Spinal cord (tissue), 10 donors: ENCODE measurements at places on chromosomes 1 and 21. TPM values are rescaled to one million over a fixed set of nuclear protein-coding genes. Genes with fewer than 3 reads are reported as not detected.
A peak's percentile ranks its signal among the peaks of the same experiment; 100 is the strongest.

RAP1A gene
- polyA plus RNA-seq: 61.6 TPM

HTR1D gene
- 5.1 TPM for polyA plus RNA-seq

LRRC38 gene
- polyA plus RNA-seq: 3.8 TPM

NBPF19 gene
- 8.6 TPM for polyA plus RNA-seq

ZNF697 gene
- 11.5 TPM for polyA plus RNA-seq

ST7L gene
- 28.0 TPM for polyA plus RNA-seq

KRTAP26-1 gene
- not detected for polyA plus RNA-seq

GRIK3 gene
- polyA plus RNA-seq: 43.6 TPM

SYPL2 gene
- polyA plus RNA-seq: 1.1 TPM

SMYD2 gene
- polyA plus RNA-seq: 65.1 TPM

S100A1 gene
- polyA plus RNA-seq: 19.0 TPM

SHISA4 gene
- polyA plus RNA-seq: 194 TPM

GRCh38 chr21:19461481-19462205, 1058.1 kb upstream of the TMPRSS15 start:
- no peak for DNase-seq

DNA sequence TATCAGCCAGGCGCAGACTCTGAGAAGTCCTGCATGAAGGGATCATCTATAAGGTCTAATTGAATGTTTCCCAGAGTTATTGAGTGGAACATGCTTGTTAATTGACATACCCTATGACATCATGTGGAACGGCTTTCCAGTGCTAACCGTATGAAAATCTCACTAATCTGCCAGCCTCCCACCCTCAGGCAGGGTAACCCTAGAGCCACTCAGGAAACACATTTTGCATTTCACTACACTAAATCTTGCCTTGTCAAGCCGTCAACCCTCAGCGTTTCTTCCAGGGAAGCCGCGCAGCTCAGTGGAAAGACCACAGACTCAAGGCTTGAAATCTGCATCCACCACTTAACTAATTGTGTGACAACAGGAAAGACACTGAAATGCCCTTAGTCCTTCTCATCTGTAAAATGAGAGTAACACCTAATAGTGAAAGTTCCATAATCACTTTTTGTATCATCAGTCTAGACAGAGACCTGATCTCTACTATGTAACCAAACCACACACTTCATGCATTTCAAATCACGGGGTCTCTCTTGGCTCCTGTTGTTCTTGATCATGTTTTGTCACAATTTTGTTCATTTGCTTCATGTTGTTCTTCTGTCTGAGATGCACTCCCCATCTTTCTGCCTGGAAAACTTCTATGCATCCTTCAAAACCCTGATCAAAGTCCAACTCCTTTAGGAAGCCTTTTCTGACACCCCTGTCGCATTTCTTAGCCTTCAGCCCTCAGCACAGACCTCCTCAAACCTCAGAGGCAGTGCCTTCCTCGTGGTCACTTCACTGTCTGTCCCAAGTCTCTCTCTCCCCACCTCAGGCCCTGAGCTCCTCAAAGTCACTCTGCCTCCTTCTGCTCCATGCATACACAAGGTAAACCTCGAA, 246.5 kb downstream of the TOMM20 start:
- no peak for DNase-seq

DNA sequence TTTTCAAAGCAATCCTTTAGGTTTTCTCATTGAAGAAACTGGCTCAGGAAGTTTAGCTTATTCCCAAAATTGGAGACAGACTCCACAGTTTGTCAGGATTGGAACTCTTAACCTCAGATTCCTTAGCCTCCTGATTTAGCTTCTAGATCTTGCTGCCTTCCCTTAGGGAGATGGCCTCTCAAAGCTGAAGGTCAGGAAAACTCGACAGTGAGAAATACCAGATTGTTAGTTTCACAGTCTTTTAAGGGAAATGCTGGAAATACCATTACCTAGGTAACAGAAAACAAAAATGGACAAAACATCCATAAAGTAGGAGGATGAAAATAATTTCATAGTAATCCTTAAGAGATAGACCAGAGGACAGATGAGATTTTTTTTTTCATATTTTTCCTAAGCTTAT, 7.8 kb downstream of the RASAL2 start:
- DNase-seq: no peak

- no peak for DNase-seq
Observed at GRCh38 chr1:61887931-61888564, 145.8 kb downstream of the PATJ start.

GRCh38 chr1:226653311-226653921, 85.7 kb downstream of the ITPKB start:
- no peak for DNase-seq

- DNase-seq: peak; percentile 19
Observed at GRCh38 chr1:200670242-200671118, 773 bp upstream of the DDX59 start.

DNA sequence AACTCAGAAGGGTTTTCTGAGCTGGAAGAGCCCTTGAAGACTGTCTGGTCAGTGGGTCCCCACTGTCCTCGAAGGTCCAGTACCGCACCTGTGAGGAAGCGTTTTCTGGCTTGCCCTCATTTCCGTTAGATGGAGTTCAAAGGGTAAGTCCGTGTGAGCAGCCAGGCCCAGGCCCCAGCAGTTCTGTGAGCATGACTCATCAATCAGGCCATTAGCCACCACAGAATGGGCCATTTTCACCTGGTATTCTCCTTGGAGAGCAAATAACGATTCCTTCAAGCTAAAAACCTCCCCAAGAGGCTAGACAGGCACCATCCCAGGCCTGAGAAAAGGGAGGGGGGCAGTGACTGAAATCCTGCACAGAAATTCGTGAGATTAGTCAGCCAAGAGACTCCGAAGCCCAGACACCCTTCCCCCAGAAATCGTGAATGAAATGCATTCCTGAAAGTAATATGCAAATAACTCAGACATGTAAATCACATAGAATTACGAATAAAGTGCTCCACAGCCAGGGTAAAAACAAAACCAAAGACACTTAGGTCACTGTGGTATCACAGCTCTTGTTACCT, 66.0 kb downstream of the BCAR3 start:
- no peak for DNase-seq

DNA sequence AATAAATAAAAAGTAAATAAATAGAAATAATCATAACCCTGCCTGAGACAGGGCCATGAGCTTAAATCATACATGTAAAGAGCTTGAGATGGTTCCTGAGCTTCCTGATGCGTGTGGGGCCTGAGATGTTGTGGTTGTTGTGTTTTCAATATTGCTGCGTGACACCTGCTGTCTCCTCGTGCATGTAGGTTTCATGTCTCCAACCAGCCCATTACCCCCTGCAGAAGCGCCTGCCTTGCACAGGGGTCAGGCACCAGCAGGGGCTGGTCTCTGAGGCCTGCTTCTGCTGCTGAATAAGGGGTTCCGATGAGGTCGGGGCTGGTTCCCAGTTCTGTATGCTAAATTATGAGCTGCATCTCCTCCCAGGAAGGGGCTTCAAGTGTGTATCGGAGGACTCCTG, 15.9 kb downstream of the UMODL1 start:
- no peak for DNase-seq

- no peak for DNase-seq
Observed at GRCh38 chr1:46137916-46138315, 5.5 kb upstream of the PIK3R3 start.

GRCh38 chr21:26719750-26720149, 125.5 kb downstream of the ADAMTS1 start:
- no peak for DNase-seq

DNA sequence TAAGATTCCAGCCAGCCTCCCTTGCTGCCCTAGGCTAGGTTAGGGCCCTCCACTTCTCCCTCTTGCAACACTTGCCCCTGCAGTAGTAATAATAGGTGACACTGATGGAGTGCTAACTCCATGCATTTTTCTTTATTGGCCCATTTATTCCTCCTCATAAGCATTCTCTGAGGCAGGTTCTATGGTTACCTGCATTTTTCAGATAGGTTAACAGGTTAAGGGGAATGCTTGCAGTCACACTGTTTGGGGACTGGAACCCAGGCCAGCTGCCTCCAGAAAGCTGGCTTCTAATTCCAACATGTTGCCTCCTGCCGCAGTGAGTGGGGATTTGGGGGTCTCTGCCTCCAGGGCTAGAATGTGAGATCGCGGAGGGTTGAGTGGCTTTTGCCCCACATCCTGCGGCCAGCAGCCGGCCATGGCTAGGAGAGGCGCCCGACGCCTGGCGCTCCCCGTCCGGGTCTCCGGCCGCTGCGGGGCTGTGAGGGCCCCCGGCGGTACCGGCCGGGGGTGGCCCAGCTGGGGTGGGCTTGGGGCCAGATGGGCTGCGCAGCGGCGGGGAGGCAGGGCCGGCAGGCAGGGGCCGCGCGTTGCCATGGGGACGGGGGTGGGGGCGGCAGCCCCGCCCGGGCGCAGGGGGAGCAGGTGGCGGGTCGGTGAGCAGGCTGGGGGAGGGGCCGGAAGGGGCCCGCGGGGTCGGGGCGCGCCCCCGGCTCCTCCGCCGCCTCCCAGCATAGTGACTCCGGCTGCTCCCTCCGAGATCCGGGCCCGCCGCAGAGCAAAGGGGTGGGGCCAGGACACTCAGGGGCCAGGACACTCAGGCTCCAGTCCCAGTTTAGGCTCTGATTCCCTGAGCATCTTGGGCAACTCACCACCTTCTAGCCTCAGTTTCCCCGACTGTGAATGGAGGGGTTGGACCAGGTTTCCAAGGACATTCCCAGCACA, 68.4 kb upstream of the SSBP3 start:
- DNase-seq: peak; percentile 53

DNA sequence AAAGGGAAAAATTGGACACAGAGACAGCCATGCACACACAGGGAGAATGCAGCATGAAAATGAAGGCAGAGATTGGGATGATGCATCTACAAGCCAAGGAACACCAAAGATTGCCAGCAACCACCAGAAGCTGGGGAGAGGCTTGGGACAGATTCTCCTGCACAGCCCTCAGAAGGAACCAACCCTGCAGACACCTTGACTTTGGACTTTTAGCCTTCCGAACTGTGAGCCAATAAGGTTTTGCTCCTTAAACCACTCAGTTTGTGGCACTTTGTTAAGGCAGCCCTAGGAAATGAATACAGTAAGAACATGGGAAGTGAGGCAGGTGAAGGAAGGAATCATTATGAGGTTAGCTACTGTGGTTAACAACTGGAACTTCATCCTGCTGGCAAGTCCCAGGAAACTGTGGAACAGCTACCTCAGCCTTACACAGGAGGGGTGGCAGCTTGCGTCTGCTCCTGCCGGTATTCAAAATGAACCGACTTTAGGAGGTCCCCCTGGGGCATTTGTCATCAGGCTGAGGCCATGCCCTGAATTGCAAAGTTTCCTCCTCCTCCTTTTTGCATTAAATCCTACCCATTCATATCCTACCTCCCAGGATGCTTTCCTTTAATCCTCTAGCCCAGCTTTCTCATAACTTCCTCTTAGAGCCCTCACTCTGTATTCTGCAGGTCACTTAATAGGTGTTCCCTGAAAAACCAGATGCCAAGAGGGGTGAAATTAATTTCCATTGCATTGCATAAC, 15.4 kb downstream of the CD247 start:
- no peak for DNase-seq

- DNase-seq: peak; percentile 17
Observed at GRCh38 chr1:42765269-42765668, 1.6 kb downstream of the P3H1 start.

DNA sequence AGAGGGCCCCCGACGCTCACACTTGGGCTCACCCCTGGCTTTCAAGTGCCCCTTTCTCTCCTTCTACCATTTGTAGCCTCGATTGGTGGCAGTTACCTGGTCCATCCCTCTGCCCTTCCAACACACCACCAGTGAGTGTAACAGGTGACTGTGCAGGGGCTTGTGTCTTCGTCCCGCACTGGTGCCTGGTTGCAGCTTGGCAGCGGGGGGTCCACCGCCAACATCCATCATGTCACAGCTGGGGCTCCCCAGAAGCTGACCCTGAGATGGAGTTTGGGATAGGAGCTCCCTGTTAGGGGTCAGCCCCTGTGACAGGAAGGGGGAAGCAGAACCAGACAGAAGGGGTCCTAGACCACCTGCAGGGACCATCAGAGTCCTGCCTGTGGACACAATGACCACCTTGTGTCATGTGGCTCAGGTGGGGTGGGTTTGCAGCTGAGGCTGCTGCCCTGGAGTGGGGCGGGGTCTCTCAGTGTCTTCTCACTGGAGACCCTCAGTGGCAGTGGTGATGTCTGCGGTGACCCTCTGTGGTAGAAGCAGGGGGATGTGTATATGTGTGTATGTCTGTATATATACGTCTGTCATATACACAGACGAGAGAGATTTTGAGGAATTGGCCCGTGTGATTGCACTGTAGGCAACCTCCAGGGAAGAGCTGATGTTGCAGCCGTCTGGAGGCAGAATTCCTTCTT, 3.6 kb upstream of the CALML6 start:
- DNase-seq: no peak

GRCh38 chr1:217059401-217059800, 336.2 kb upstream of the ESRRG start:
- no peak for DNase-seq

GRCh38 chr21:43922949-43923348, 57.9 kb downstream of the AGPAT3 start:
- no peak for DNase-seq

DNA sequence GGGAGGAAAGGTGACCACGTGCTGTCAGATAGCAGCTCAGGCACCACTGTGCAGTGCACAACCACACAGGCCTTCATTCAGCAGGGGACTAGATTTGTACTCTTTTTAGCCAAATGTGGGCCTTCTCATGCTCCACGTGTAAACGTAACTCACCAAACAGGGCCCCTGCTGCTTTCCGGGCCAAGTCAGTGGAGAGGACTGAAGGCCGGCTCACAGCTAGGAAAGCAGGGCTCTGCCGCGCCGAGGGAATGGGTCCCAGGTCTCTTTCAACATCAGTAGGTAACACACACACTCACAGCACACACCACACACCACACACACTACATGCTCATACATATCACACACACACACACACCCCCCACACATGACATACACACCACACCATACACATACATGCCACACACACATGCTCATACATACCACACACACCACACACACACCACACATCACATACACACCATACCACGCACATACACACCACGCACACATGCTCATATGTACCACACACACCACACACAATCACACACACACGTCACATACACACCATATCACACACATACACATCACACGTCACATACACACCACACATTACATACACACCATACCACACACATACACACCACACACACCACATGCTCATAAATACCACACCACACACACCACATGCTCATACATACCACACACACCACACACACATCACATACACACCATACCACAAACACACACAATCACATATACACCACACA, 124.0 kb upstream of the ERG start:
- no peak for DNase-seq

GRCh38 chr21:35563885-35564451, 496.4 kb downstream of the SETD4 start:
- DNase-seq: peak; percentile 81

DNA sequence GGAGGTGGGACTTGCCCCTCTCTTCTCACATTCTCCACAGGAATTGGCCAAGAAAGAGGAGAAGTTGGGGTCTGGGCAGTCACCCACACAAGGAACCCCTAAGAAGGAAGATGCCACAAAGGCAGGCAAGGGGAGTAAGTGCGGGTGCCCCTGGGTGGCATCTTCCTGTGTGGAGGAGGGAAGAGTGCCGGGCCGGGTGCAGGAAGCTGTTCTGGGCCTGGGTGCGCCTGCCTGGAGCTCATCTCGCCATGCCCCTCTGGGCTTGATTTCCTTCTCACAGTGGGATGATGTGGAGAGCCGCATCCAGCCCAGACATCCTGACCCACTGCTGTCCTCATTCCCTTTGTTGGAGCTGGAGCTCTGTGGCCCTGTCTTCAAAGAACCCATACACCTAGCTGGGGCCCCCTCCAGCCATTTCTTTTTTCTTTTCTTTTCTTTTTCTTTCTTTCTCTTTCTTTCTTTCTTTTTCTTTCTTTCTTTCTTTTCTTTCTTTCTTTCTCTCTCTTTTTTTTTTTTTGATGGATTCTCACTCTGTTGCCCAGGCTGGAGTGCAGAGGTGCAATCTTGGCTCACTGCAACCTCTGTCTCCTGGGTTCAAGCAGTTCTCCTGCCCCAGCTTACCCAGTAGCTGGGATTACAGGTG, 9.3 kb downstream of the LRRC71 start:
- DNase-seq: no peak
